ENCODE measurements at places on chromosomes 1 and 21.

- DNase-seq, result no peak
Measured at GRCh38 chr1:201786824-201787223, 42.1 kb upstream of the IPO9 start.

DNA sequence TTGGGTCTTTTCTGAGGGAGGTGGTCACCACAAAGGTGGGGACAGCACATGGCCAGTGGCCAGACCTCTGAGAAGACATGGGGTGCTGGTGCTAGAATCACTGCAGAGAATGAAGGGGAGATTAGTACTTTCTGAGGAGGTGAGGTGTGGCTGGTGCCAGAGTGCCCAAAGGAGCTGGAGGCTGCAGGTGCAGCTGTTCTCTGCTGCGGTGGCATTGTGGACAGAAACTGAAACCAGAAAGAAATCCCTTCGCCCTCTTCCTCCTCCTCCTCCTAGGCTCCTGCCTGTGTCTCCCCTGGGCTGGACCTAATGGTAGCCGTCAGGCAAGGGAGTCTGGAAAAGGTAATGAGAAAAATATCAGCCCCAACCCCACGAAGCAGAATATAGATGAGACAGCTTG, 261.7 kb downstream of the TM2D1 start:
- DNase-seq, result no peak

DNA sequence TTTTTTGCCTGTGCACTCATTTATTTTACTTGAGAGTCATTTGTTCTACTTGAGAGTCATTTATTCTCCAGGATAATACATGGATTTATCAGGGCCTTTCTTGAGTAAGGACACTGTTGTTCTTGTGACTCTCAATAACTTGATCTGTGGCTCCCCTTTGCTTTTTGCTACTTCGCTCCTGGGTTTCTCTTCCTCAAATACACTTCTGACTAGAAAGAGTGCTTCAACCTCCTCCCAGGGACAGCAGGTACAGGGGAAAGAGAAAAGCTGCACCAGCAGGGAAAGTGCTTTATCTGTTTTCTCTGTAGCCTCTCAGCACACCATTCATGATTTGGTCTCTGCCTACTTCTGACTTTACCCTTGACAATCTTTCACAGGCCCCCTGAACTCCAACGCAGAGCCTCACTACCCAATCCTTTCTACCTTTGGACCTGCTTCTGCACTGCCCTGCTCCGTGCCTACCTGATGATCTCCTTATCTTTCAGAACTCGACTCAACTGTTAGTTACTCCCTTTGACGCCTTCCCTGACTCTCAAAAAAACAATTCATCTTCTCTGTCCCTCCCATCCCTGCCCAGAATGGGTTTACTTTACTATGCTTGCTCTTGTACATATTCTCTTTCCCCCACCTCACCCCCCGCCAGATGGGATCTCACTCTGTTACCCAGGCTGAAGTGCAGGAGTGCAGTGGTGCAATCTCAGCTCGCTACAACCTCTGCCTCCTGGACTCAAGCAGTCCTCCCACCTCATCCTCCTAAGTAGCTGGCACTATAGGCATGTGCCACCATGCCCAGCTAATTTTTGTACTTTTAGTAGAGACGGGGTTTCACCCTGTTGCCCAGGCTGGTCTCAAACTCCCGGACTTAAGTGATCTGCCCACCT, 15.6 kb upstream of the PIGM start:
- DNase-seq, result no peak

GRCh38 chr1:5943343-5944124, 48.7 kb downstream of the NPHP4 start:
- no peak for DNase-seq

GRCh38 chr1:103211073-103211472, 102.8 kb upstream of the COL11A1 start:
- DNase-seq, result no peak

DNA sequence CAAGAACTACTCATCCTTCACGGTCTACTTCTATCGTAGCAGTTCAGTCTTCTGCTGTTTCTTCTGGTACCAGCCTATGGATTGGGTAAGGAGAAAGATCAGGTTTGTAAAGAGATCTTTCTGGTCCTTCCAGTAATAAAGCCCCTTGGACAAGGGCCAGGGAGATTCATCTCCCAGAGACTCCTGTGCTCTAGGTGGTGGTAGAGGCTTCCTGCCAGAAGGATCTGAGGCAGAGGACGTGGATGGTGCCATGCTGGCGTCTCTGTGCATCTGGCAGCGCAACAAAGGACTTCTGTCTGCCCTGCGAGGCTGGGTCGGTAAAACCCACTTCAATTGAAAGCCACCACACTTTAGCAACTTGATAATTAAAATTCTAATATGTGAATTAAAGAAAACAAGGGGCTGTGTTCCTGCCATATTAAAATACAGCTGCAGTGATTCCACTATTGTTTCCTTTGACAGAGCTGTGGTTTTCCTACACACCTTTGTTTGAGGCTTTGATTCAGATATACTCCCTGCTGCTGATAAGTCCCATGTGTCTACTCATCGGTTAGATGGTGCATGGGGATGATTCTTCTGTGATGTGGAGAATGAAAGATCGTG, 73.6 kb downstream of the ROR1 start:
- no peak for DNase-seq

- no peak for DNase-seq
Measured at GRCh38 chr1:53850082-53850673, 12.1 kb upstream of the NDC1 start.

DNA sequence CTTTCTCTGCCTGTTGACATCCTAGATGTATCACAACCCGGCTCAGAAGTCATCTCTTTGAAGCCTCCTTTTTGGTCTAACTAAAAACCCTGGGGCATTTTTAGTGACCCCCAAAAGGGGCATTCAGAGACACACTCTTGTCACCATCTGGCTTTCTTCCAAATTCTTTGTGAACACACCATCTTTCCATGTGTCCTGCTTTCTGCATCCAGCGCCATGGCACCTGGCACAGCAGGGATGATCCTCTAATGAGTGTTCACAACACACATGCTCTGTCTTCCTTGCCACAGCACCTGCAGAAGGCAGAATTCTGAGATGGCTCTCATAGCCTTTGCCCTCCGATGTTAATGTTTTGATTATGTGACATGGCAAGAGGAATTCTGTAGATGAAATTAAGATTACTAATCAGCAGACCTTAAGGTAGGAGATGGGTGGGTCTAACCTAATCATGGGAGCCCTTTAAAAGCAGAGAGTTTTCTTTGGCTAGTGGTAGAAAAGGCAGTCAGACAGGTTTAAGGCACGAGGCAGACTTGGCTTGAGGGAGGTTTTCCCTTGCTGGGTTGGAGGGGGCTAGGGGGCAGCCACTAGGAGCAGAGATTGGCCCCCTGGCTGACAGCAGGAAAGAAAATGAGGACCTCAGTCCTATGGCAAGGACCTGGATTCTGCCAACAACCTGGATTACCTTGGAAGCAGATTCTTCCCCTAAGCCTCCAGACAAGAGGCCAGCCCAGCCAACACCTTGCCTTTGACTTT, 4.9 kb upstream of the TMEM61 start:
- no peak for DNase-seq

- no peak for DNase-seq
Measured at GRCh38 chr1:35447278-35447677, 109.9 kb downstream of the KIAA0319L start.

GRCh38 chr1:245404527-245404926, 249.7 kb downstream of the KIF26B start:
- no peak for DNase-seq

DNA sequence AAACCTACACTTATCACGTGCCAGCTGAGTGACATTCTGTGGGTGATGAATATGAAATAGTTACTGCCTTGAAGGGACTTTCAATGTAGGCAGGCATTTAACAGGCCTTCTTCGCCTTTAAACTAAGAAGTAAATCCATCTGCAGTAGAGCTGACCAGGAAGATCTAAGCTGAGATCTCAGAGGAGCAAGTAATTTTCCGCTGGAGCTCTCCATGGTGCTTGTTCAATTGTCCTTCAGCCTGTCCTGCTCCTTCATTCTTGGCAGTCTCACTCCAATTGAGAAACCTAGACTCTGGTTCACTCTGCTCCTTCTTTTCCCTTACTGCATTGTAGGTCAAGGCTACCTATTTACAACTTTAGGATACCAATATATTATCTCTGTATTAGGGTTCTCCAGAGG, 183.5 kb downstream of the HMCN1 start:
- DNase-seq, result no peak

DNA sequence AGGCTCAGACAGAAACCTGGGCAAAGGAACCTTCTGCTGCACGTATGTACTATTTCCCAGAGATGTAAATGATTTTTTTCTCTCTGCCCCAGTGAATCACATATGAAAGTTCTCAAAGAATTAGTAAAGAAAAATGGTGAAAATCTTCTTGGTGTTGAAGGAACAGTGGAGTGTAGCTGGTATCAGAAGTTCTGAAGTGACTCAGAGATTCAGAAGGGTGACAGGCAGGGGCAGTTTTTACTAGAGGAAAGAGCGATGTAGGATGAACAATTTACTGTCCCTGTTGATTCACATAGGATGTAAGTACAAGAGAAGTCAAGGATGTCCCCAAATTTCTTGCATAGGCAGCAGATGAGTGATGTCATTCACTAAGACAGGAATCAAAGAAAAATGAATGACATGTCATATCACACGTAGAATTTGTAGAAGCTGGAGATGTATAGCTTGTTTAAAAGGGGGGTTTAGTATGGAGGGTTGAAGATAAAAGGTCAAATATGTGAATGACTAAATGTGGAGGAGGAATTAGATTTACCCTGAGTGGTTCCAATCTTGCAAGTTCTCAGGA, 26.4 kb downstream of the WLS start:
- DNase-seq, result no peak

GRCh38 chr1:213183036-213183672, 132.1 kb downstream of the RPS6KC1 start:
- no peak for DNase-seq

GRCh38 chr1:111769517-111770146, 13.9 kb downstream of the DDX20 start:
- DNase-seq, result no peak

GRCh38 chr1:68293609-68294366, 61.5 kb upstream of the WLS start:
- DNase-seq, result no peak

- DNase-seq, result no peak
Measured at GRCh38 chr1:31234123-31234708, 5.5 kb downstream of the NKAIN1 start.

GRCh38 chr1:67372898-67373297, 57.3 kb downstream of the SERBP1 start:
- DNase-seq, result no peak

DNA sequence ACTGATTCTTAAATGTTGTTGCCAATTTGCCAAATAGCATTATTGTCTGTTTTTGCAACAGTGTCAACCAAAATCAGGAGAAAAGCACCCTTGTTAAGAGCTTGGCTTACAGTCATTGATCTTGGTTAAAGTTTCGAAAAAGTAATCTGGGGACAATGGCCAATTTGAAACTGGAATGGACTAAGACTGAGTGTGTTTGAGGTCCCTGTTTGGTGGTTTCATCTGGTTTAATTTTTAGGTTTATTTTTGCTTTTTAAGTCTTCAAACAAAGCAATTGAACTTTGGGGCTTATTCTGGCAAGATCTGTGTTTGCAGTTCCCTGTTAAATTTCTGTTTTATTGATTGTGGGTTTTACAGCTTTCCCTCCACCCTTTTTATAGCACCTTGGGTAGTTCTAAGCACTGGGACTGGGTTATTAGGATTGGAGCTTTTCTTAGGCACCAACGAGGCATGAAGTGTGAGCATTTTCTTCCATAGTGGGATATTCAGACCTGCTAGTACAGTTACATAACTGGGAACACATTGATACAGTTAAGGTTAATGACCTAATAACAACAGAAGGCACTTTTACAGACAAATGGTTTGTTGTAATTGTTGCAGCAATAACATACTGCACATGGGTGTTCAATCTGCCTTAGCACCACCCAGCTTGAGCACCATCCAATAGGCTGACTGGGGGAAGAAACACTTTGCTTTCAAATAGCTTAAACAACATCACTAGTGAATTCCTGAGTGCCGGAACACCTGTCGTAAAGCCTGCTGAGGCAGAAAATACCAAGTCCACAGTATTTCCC, 40.6 kb upstream of the MAP10 start:
- DNase-seq, result no peak

- DNase-seq, result no peak
Measured at GRCh38 chr1:16367968-16368890, 1.2 kb downstream of the SZRD1 start.

GRCh38 chr1:218304281-218305039, 19.4 kb downstream of the RRP15 start:
- no peak for DNase-seq

- no peak for DNase-seq
Measured at GRCh38 chr1:36966242-36966641, 68.1 kb downstream of the GRIK3 start.

DNA sequence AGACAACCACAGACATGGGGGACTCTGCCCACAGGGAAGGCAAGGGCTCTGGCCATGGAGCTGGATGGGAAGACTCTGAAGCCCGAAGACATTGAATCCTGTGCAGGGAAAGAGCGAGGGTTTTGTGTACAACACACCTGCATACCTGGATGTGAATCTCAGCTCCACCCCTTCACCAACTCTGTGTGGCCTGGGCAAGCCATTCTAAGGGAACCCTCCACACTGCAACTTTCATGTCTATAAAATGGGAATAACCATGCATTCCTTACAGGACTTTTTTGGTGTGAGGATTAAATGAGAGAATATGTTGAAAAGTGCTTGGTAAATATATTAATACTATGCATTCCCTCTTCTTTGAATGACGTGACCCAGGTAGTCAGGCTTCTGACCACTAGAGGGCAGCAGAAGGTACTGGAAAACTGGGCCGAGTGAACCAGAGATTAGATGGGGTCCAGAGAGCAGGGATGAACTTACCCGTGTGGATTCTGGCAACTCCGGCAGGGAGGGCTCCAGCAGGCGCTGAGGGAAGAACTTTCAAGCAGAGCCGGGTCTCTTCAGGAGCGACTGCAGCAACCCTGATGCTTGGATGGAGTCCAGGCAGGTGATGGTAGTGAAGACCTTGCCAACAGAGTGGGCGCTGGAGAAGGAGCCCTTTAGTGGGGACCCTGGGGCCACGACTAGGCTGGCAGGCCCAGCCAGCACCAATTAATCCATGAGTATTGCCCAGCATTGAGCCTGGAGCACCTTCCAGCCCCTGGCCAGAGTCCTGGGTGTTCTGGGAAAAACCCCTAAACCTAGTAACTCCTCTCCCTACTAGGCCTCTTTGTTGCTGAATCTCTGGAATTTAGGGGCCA, 834 bp upstream of the ELF3 start:
- DNase-seq, result peak; percentile 11

GRCh38 chr1:153488731-153489130, 28.3 kb upstream of the S100A7 start:
- no peak for DNase-seq

- no peak for DNase-seq
Measured at GRCh38 chr21:38120984-38121855, 135.6 kb upstream of the KCNJ15 start.
